ENCODE measurements at places on chromosomes 13 and 19.

GRCh38 chr13:102873653-102874052 lies 27.8 kb downstream of the ERCC5 start:
- DNase-seq: peak; percentile 89

DNA sequence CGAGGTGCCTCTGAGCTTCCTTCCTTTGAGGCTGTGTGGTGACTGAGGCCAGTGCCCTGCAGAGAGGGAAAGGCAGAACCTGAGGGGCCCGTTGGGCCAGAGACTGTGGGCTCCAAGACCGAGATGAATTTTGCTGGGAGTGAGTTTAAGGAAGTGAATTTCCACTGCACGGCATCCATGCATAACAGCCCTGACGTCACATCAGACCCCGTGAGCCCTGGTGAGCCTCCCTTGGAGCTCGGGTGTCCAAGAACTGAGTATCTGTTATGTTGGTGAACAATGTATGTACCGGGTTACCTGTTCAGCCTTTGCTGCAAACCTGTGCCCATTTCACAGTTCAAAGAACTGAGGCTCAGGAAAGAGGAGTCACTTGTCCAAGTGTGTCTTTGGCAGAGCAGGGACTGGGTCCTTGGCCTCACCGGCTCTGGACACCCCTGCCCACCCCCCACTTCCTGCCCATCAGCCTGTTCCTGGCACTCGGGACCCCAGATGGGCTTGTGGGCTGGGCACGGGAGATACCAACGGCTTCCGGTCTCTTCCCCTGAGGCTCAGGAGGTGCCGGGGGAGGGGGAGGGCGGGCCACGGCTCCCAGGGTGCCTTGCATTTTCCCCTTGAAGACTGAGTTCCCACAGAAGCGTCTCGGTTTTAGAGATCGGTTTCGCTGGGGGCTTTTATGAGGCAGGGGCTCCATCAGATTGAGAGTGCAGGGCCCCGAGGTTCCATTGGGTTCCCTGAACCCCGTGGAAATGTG lies 33.7 kb downstream of the NFILZ start:
- no peak for DNase-seq

DNA sequence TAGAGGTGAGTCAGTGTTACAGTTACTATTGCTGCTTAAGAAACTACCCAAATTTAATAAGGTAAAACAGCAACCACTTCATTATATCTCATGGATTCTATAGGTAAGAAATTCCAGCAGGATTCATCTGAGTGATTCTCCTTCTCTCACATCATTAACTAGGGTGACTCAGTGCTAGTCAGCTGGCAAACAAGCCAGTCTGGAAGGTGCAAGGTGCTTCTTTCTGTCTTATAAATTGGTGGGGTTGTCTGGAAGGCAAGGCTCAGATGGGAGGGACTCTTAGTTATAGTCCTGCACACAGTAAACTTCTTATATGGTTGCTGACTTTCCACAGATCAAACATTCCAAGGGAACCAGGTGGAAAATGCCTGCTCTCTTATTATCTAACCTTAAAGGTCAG lies 484.5 kb downstream of the GPC5 start:
- DNase-seq: no peak

DNA sequence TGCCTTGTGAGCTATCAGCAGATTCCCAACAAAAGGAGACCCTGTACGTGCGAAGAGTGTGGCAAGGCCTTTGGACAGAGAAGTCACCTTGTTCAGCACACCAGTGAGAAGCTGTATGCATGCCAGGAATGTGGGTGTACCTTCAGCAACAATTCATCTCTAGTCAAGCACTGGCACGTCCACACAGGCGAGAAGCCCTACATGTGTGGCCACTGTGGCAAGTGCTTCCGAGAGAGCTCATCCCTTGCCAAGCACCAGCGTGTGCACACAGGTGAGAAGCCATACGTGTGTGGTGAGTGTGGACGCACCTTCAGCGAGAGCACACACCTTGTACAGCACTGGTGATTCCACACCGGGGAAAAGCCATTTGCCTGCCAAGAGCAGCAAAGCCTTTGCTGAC lies 7.6 kb upstream of the ZSCAN22 start:
- peak; percentile 65 for DNase-seq

GRCh38 chr13:36807616-36808015 lies 11.4 kb upstream of the RFXAP start:
- DNase-seq: no peak

DNA sequence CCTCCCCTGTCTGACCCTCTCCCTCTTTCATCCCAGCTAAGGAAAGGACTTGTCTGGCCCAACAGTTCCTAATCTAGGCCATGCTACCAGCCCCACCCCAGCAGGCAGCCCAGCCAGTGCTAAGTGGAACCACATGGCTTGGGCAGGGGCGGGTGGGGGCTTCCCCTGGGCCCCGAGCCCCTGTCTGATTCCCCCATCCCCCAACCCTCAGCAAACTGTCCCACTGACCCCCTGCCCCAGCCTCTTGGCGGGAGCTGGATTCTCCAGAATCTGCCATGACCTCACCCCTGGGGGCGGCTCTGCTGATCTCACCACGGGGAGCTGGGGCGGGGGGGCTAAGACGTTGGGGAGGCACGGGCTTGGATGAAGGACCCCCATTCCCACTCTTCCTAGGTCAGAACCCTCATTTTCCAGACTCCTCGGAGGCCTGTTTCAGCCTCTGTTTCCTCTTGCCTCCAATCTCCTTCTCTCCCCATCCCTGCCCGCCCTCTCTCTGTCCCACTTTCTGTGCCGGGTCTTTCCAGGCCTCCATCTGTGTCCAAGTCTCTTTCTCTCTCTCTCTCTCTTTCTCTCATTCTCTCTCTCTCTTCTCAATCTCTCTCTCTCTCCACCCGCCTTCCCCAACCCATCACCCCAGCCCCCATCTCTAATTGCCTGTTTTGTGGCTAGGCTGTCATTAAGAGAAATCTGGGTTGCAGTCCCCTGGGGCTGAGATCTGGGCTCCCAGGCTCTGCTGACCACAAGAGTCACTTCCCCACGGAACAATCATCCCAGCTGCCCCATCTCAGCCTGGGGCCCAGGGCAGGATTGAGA lies 2.7 kb downstream of the COL5A3 start:
- no peak for DNase-seq

DNA sequence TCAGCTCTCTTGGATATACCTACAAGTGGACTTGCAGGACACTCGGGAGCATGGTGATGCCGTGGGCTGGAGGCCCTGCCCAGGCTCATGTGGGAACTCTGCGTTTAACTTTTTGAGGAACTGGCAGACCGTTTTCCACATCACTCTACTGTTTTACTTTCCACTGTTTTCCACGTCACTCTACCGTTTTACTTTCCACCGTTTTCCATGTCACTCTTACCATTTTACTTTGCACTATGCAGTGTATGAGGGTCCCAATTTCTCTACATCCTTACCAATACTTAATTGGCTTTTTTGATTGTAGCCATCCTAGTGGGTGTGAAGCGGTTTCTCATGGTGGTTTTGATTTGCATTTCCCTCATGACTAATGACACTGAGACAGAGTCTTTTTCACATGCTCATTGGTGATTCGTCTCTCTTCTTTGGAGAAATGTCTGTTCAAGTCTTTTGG lies 40.5 kb downstream of the GATAD2A start:
- peak; percentile 73 for DNase-seq

DNA sequence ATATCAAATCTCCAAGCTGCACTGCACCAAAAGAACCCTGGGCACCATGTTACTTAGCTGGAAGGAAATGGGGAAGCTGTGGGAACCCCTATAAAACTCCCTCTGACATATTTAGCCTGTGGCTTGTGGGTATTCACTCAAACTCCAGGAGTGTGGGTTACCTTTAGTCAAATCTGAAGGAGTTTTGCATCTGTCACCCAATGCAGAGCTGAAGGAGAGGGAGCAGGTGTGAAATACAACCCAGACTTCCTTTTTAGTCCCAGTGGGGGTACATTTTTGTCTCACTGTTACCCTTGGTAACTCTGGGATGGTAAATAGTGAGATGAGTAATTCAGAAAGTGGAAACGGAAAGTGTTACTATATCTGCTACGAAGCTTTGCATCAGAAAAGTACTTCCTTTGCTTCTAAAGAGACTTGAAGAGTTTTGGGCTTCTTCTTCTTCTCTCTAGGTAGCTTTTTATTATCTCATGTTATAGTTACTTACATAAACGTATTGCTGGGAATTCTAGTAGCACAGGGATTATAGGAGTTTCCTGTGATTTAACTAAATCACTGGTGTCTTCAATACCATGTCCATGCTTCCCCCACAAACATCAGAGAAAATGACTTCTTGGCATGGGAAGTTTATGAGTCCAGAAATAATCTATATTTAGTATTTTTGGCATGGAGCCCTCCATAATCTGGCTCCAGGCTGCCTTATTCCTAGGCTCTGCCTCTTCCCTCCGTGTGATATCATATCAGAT lies 105.9 kb downstream of the AKAP11 start:
- DNase-seq: no peak

DNA sequence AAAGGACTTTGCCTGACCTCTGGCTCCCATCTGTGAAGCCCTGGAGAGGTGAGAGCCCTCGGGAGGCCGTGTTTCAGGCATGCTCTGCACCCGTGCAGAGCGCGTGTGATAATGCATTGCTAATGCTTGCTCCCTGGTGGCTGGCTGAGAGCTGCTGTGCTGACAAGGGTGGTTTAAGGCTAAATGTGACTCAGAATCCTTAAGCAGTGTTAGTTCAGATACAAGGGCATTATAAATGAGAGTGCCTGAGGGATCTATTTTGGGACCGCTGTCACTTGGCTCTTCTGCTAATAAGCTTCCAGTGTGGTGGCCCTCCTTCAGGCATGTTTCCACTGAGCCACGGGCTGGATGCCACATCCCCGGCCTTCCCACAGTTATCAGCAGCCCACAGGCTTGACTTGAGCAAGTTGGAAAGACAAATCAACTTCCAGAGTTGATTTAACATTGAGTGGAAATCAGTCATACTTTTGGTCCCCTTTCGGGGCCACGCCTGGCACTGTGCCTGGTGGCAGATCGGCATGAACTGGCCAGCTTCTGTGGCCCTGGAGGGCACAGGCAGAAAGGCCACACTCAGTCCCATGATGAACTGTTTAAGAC lies 17.0 kb downstream of the ALOX5AP start:
- DNase-seq: peak; percentile 27

- peak; percentile 50 for DNase-seq
Observed at GRCh38 chr19:32691952-32692726, 518 bp downstream of the NUDT19 start.

DNA sequence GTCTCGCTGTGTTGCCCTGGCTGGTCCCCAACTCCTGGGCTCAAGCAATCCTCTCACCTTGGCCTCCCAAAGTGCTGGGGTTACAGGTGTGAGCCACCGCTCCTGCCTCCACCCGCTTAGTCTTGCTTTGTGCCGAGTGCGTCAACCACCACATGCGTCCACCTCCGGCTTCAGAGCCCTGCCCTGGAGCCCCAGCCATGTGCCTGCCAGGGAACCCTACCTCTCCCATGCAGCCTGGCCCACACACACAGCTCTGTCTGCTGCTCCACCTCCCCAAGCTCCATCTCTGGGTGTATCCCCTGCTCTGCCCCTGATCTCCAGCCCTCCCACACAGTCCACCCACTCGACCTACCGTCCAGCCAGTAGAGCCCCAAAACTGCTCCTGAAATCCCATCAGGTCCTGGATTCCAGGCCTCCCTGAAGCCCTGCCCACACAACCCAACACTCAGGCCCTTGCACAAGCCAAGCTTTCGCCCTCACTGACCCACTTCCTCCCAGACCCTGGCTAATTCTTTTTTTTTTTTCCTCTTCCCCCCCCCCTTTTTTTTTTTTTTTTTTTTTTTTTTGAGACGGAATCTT lies 9.6 kb downstream of the CYP2F1 start:
- DNase-seq: no peak

- DNase-seq: no peak
Observed at GRCh38 chr13:33840402-33840801, 22.5 kb downstream of the RFC3 start.

DNA sequence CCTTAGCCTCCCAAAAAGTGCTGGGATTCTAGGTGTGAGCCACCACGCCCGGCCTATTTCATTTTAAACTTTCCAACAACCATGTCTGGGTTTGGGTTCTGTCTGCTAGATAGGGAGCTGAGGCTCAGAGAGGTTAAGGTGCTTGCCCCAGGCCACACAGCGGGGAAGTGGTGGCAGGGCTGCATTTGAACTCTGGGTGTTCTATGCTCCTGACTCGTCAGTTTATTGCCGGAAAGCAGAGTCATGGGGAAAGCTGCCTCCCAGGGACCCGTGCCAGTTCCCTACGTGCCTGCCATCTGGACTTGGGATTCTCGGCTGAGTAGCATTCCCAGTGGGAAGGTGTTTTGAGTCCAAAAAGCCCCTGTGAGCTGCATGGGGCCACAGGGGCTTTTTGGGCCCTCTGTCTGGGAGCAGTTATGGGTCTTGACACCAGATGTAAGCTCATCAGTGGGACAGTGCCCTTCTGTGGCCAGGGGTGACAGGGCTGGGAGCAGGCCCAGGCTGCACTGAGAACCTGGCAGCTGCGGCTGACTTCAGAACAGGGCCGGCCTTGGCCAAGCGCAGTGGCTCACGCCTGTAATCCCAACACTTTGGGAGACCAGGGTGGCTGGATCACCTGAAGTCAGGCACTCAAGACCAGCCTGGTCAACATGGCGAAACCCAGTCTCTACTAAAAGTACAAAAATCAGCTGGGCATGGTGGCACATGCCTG lies 10.9 kb downstream of the RFX1 start:
- no peak for DNase-seq

DNA sequence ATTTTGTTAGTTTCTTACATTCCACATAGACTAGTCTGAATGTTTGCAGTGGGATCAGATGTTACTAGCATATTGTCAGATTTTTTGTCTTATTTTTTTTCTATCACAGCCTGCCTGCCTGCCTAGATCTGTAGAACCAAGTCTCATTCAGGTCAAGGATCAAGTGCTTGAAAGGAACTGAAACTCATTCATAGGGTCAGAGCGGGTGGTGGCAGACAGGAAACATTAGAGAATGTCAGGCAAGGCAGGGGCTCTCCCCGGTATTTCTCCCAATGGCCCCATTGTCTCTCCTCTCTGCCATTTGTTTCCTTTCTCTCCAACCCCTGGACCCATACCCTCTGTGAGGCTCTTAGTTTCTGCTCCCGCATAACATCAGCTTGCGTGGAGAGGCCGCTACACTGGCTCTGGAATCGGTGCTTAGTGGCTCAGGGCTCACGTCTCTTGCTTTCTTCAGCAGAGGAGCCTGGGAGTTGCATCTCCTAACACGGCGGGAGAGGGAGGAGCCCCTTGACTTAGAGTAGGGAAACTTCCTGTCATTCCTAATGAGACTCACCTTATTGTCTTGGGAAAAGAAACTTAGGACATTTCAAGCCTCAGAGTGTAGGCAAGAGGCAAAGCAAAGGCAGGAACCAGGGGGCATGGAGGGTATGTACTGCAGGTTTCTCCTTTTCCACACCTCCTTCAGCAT lies 35.6 kb upstream of the SPATA13 start:
- DNase-seq: no peak

- DNase-seq: peak; percentile 61
Observed at GRCh38 chr13:113907635-113908617, 44.0 kb upstream of the GAS6 start.

DNA sequence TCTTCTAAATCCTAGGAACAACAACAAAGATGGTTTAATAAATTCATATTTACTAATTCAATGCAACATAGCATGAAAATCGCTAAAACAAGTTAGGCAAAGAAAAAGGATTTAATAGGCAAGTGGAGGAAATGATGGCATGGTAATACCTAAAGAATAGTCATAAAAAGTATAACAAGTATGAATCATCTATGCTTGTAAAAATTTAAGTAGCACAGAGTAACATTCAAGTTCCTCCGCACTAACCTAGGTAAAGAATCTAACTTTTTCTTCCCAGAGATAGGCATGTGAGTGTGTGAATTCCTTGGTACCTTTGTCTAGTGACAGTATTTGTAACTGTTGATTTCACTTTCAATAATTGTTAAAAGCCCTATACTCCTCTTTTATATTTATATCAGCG lies 42.6 kb downstream of the RCBTB2 start:
- DNase-seq: no peak

Measured in bronchial epithelial cell (primary cell).